ENCODE measurements at places on chromosomes 5 and 9.

DNA sequence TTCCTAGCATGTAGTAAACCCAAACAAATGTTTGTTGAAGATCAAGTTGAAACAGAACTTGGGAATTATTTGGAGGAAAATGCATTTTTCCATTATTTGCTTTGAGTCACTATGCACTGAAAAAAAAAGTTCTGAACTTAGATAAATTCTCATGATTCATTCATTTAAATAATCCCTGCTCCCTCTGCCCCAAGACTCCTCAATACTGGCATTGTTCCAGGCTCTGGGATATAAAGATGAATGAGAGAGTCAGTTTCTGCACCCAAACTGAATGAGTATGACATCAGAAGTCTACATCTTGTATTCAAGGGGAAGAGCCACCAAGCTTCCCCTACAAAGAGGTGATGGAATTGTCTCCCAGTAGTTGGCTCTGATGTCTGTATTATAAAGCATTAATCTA is 123.9 kb downstream of the SEC61B start:
- DNase-seq, result no peak

DNA sequence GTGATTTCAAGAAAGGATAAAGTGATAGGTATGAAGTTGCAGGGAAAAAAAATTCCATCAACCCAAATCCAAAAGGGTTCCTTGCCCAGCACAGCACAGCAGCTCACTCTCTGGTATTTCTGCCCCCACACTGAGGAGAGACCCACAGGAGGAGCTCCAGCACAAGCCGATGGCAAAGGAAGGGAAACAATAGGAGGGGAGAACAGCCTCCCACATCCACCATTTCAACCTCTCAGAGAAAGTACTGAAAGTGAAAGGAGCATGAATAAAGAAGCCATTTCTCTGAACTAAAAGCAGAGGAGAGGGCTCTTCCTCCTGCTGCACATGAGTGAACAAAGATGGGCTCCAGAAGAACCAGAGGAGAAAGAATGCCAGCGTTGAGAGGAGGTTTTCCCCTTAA is 54.9 kb upstream of the ZSWIM6 start:
- DNase-seq, result no peak

DNA sequence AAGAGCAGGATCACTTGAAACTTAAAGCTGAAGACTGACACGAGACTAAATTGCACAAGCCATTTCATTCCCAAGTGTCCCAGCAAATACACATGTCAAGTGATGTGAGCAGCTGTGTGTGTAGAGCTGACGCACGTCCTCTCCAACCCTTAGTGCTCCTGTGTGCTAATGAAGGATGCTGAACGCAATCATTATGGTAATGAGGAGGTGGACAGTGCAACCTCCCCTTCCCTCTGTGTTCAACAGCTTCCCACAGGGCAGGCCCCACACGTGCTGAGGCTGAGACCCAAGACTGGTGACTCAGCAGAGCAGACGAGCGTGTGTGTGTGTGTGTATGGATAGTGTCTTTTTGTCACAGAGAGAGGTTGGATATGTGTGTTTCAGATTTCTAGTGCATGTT is 702.1 kb downstream of the SEMA5A start:
- DNase-seq, result no peak

- no peak for DNase-seq
Measured at GRCh38 chr5:134406390-134406789, 5.3 kb downstream of the CDKN2AIPNL start.

GRCh38 chr9:110015759-110016158 is 192.2 kb downstream of the C9orf152 start:
- no peak for DNase-seq

GRCh38 chr5:156515803-156516360 is 188.9 kb downstream of the SGCD start:
- peak; percentile 43 for DNase-seq

DNA sequence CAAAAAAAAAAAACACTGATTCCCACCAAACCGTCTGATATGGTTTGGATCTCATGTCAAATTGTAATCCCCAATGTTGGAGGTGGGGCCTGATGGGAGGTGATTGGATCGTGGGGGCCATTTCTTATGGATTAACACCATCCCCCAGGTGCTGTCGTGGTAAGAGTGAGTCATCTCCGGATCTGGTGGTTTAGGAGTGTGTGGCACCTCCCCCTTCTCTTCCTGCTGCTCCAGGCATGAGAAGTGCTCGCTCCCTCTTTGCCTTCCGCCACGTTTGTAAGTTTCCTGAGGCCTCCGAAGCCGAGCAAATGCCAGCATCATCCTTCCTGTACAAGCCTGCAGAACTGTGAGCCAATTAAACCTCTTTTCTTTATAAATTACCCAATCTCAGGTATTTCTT is 45.2 kb downstream of the HSD17B3 start:
- DNase-seq, result no peak

GRCh38 chr5:102974177-102974576 is 145.8 kb downstream of the GIN1 start:
- DNase-seq, result no peak

- no peak for DNase-seq
Measured at GRCh38 chr5:123209502-123210027, 120.5 kb downstream of the PRDM6 start.

- DNase-seq, result peak; percentile 95
Measured at GRCh38 chr5:14142827-14143545, at the start of gene TRIO. TRIO (plus strand) TSS chr5:14143342; CDS start chr5:14143726, 384 bp downstream.

DNA sequence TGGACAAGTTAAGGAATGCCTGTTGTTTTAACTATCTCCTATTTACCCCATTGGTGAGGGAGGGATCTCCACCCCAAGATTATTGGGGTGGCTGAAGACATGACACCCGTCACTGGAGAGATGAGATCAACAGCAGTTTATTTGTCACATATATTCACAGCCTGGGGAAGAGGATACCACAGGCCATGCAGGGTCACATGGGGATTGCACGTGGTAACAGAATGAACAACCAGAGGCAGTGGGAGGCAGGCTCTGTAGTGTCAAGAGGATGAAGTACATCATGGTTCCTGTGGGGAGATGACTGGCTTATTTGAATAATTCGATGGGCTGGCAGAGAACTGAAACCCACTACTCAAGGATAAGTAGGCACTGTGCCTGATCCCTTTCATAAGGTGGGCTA is 18.6 kb upstream of the SHISAL2B start:
- no peak for DNase-seq

DNA sequence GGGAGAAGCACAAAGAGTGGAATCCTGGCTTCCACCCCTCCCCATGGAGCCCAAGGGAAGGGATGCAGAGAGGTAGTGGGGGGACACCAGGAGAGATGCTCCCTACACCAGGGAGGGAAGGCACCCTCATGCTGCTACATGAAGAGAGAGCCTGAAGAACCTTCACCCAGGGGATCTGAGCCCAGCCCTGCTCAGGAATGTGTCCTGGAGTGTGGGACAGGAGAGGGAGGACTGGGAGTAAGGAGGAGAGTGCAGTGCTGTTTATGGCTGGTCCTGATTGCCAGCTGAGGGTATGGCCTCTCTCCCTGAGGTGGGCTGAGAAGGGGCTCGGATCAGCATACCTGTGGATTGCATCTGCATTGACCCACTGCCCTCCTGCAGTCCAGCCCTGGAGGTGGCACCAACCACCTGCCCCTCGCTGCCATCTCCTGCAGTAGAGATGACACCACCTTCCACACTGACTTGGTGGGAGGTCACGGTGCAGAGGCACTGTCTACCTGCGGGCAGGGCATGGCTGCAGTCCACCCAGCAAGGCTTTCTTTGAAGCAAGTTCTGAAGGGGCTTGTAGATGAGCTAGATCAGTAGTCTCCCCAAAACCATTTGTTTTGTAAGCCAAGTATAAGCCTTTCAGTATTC is 114.9 kb upstream of the SLC25A48 start:
- DNase-seq, result no peak

DNA sequence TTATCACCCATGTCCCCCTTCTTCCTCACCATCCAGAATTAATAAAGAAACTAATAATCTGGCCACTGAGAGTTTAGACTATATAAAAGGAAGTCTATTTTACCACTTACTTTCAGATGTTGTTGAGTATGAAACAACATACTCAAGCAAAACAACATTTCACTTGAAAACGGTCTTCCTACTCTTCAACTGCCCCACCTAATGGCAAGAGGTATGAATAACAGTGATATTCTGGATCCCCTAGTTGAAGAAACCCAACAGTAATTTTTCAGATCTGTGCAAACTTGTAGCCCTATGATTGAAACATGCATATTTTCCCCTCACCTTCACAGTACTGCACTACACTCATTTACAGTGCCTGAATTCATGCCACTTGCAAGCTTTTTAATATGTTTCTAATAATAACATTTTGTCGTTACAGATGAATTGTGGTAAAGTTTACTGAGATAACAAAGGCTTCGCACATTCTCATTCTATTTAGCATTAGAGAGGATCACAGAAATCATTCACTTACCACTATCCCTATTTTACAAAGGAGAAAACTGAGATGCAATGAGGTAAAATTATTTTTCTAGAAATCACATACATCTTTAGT is 267.9 kb upstream of the PDE4D start:
- DNase-seq, result no peak
